ENCODE measurements at places on chromosomes 5 and 9.

GRCh38 chr5:112918679-112919078, 3.3 kb downstream of the REEP5 start:
- DNase-seq: no peak

GRCh38 chr5:61905613-61906012, 400.4 kb upstream of the KIF2A start:
- no peak for DNase-seq

- DNase-seq: no peak
Observed at GRCh38 chr9:28064241-28064815, 491.0 kb upstream of the C9orf72 start.

- no peak for DNase-seq
Observed at GRCh38 chr9:107737987-107738743, 248.6 kb upstream of the KLF4 start.

DNA sequence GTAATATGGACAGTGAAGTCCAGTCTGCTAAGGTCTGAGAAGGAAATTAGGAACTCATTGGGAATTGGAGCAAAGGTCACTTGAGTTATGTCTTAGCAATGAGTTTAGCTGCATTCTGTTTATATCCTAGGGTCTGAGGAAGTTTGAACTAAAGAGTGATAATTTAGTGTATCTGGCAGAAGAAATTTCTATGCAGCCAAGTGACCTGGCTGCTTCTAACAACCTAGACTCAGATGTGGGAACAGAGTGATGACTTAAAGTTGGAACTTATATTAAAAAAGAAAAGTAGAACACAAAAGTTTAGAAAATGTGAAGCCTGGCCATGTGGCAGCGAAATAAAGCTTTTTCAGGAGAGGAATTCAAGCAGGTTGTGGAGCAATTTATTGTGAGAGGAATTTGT, 106.2 kb downstream of the PRDM9 start:
- no peak for DNase-seq

- DNase-seq: no peak
Observed at GRCh38 chr5:83428126-83428525, 43.4 kb upstream of the VCAN start.

DNA sequence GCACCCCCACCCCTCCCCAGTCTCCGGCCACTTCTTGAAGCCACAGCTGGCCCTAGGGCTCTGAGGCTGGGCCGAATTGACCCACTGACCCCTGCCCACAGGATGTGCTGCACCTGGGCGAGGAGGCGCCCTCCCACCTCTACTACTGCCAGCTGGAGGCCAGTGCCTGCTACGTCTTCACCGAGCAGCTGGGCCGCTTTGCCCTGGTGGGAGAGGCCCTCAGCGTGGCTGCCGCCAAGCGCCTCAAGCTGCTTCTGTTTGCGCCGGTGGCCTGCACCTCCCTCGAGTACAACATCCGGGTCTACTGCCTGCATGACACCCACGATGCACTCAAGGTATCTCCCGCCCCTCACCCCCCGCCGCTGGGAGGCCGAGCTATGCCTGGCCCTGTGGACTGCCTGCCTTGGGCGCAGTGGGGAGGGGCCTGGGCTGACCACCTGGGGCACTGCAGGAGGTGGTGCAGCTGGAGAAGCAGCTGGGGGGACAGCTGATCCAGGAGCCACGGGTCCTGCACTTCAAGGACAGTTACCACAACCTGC, 21.3 kb downstream of the HK3 start:
- no peak for DNase-seq

DNA sequence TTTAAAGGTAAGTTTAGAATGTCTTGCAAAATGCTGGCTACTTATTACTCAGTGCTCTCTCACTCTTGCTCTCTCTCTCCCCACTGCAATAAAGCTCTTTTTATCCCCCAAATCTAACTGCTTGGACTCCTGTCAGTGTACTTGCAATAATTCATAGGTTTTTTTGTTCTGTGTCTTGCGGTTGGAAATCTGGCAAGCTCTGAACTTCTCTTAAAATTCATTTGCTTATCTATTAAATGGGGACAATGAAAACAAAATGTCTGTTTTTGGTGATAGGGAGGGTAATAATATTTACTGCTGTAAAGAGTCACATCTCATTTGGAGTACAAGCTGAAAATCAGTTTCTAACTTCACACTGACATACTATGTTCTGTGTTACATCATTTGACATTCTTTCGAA, 18.7 kb upstream of the OR13D1 start:
- no peak for DNase-seq

DNA sequence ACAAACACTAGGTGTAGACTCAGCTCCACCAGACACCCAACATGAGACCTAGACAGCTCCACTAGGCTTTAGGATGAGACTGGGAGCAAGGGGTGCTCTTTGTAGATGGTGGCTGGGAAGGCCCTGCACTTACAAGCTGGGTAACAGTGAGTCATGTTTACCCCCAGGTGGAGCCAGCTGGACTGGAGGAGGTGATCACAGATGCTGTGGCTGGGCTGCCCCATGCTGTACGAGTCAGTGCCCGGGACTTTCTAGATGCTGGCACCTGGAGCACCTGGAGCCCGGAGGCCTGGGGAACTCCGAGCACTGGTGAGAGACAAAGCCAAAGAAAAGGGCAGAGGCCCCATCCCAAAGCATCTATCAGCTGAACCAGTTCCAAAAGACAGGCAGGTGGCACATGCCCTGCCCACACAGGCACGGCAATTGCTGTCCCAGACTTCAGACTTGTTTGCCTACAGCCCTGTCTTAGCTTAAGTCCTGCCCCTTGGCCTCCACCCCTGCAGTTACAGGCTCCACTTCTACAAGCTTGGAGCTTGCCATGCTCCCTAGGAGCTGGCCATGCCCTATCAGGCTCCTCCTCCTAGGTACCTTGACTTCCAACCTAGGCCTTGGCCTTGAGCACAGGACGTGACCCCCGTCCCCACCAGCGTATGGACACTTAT, 2.7 kb downstream of the CCL27 start:
- DNase-seq: no peak

DNA sequence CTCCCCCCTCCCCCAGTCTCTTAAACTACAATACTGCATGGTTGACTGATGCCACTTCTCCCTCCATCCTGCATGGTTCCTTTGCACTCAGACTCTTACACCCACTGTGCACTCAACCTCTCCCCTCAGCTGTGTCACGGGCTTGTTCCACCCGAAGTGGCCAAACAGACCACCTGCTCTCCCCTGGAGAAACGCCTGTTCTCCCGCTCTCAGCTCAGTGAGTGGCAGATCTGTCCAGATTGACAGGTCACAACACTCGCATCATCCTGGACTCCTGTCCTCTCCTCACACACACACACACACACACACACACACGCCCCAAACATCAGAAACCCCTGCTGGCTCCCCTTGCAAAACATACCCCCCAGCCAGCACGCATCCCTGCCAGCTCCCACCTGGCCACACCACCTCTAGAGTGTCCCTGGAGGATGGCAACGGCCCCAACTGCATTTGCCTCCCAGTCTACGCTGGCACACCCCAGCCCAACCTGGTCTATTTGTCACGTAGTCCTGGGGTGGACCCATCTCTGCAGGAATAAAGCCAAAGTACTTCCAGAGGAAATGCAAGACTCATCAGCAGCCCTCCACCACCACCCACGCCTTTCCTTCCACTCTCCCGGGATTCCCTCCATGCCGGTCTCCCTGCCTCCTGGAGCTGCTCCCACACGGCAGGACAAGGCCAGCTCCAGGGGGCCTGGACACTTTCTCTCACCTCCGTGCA, 2.9 kb downstream of the OR2V1 start:
- no peak for DNase-seq

DNA sequence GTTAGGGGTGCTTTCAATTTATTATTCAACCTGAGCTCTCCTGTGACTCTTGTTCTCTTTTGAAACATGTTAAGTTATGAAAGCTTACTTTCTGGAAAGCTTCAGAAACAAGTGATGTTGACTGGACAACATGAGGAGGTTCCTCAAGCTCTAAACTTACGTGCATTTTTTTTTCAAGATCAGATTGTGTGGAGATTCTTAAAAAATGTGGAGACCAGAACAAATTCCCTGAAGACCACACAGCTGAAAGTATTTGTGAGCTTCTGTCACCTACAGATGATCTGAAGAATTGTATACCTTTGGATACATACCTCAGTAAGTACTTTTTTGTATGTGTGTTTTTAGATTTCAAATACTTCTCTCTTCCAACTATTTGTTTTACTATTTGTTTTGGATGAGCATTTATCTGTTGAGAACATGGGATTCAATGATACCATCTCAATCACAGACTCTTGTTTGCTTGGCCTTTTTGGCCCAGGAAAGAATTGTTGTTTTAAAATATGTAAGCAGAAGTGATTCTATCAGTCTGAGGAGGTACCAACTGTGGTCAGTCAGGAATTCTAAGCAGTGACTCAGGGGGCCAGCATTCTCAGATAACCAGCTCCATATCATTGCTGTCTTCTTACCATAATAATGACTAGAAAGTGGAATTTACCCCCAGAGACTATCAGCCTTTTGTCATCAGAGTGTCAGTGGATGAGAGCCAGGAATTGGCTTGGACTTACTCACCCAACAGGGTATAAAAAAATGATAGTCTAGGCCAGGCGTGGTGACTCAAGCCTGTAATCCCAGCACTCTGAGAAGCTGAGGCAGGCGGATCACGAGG, 34.4 kb upstream of the GLIPR2 start:
- DNase-seq: no peak

DNA sequence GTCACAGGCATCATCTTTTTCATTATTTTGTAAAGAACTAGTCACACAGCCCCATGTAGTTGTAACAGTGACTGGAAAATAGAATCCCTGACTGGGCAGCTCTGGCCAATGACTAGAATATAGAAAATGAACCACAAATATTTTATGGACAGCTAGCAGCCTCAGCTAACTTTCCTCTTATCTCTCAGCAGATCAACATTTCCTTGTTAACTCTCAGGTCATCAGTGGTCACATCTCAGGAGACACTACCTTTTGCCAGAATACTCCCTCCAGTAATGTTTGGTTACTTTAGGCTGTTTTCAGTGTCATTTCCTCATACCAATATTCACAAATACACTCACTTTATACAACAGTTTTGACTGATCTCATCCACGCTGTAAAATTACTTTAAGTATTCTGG, 43.9 kb downstream of the FAM169A start:
- DNase-seq: no peak

DNA sequence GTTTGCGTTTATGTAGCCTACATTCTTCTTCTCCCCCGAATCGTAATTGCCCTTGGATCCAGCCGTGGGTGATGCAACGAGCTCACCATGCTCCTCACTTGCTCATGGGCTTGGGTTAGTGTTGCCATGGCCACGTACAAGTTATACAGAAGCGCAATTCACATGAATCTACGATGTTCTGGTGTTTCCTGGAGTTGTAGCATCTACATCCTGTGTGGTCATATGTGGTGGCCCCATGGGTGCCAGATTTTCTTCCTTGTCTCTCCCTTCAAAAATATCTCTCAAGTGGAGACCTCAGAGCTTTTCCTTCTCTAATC, 115.3 kb downstream of the TLE4 start:
- DNase-seq: no peak

GRCh38 chr5:9619331-9620092, 10.6 kb downstream of the TAS2R1 start:
- DNase-seq: no peak

DNA sequence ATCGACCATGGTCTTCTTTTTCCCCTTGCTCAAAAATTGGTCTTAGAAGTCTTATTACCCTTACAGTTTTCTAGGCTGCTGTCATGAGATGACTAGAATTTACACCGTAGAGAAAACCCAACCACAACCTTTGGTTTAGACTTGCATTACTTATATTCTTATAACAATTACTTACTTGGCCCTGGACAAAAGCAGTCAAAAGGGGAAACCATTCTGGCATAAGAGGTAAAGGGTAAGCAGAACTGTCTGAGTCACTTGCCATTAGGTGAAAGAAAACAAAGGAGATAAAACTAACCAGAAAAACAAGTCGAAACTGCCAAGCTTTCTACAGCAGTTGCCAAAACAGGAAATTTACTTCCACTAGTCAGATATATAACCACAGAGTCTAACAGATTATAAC, 17.9 kb downstream of the TMEM245 start:
- no peak for DNase-seq

- no peak for DNase-seq
Observed at GRCh38 chr9:4667681-4668080, 1.4 kb upstream of the SPATA6L start.

DNA sequence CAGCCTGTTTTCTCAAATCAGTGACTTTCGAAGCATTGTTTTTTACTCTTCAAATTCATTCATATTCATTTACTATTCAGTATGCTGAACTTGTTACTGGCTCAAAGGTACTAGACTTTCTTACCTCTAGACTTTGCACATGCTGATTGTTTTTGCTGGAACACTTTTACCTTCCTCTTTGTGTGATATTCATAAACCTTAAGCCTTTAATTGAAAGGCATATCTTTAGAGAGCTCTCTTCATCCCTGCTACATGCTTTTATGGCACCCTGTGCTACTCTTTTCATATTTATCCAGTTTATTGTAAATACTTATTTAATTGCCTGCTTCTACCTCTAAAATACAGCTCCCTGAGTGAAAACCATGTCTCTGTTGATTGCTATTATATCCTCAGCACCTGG, 48.7 kb upstream of the LRRC19 start:
- no peak for DNase-seq

GRCh38 chr9:22203371-22204138, 194.4 kb upstream of the CDKN2B start:
- DNase-seq: no peak

DNA sequence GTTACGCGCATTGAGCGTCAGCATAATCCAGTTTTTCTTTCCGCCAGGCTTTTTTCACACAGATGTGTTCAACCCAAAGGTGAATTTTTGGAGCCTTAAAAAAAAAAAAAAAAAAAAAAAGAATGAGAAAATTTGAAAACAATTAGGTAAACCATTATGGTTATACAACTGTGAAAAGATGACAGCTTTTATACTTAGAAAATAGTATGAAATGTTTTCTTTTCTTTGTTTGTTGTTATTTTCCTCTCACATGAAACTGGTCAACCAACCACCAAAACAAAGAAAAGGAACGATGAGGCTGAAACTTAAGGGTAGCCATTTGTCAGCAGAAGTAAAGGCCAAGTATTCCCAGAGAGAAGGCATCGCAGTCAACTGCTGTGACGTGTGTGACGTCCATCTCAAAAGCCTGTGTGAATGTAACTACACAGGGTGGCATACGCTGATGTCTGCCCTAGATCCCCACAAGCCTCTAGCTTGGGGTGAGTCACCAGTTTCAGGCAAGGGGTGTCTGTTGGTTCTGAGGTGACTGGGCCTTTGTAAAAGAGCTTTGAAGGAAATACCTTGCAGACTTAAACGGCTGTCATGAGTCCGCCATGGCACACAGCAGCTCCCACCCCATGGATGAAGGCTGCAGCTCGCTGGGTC, 182.9 kb downstream of the AOPEP start:
- DNase-seq: no peak

GRCh38 chr5:111017731-111018130, 53.8 kb upstream of the TSLP start:
- no peak for DNase-seq

DNA sequence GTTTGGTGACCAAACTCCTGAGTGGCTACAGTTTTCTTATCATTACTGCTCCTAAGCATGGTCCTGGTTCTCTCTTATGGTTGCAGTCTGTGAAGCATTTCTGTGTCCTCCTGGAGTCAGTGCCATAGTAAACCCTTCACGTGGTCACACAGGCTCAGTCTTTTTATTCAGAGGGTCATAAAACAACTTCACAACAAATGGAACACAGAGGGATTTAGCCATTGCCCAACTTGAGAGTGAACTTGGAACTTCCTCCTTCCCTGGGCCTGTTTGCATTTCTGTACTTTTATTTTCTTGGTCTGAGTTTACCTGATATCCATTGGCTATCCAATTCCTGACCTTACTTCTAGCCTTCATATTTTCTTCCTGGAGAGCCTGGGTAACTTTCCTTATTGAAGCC, 144.9 kb downstream of the CCDC192 start:
- DNase-seq: no peak
